ENCODE measurements at places on chromosomes 7 and 10.
A peak's percentile ranks its signal among the peaks of the same experiment; 100 is the strongest.

DNA sequence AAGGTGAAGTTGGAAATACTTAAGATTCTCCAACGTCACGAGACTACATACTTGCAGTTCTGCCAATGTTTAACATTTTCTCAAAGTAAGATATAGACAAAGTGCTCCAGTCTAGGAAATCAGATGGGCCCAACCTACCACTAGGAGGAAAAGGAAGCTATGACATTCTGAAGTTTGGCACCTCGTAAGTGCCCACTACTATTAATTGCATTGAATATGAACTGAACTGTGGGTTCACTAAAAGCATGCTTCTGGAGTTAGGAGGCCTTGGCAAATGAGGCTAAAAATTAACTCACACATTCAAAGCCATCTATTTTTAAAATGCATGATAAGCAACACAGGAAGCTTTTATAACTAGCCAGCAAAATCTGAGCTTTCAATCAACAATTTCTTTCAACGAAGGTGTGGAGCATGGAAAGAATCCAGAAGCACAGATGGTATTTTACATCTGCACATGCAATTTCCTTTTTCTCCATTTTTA is 149.7 kb downstream of the LRRTM3 start:
- no peak for DNase-seq

GRCh38 chr7:23242321-23242720 is 4.3 kb upstream of the GPNMB start:
- no peak for DNase-seq

GRCh38 chr10:34102237-34102673 is 712.8 kb downstream of the PARD3 start:
- DNase-seq: no peak

DNA sequence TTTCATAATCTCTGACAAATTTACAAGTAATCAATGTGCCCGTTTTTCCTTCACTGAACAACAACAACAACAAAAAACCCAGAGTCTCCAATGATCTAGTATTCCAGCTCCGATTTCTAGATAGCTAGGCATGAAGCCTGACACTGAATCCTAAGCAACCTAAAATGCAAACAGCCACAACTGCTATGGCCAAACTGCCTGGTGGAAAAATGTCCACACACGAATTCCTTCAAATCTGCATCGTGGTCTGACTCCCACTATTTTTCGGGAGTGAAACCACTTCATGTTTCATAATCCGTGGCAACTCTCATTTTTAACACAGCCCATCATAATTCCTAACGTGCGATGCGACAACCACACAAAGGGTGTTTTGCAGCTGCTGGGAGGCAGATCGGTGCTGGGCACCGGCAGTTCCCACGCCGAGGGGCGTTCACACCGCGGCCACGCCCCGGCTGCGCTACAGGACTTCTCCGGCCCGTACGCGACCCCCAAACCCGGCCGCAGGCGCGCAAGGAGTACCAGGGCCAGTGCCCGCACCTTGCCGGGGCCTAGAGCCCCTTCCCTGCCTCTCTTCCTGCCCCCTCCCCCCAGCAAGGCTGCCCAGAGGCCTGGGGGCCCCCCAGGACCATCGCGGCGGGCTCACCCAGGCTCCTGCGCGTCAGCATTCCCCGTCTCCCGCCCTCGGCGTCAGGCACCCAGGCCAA is 814 bp downstream of the RUFY2 start:
- no peak for DNase-seq

GRCh38 chr7:132004529-132004928 is 448.1 kb upstream of the PODXL start:
- DNase-seq: no peak

DNA sequence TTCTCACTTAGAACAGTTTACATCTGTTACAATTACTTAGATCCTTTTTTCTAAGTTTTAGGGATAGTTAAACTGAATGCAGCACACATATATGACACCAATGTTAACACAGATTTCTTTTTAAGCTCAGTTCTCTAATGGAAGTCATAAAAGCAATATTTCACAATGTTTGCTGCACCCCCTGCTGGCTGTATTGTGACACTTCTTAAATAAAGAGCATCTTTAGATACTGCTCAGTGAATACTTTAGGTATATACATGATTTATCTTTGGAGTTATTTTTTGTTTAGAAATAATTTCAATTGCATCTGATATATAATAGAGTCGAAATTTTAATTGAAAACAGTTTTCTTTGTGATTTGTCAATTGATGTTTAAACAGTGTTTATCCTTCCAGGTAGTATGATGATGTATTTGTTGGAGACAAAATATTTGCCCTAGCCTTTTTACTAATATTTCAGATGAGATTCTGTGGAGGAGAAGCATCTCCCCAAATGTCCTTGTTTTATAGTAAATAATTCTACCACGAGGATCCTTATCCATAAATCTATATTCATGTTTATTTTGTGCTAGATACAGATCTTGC is 174.4 kb downstream of the ST7 start:
- DNase-seq: peak; percentile 28

- no peak for DNase-seq
Observed at GRCh38 chr10:17425584-17426262, 28.7 kb downstream of the ST8SIA6 start.

GRCh38 chr10:131730771-131731497 is 169.9 kb upstream of the PPP2R2D start:
- no peak for DNase-seq

- DNase-seq: no peak
Observed at GRCh38 chr10:77776487-77776886, 138.9 kb upstream of the KCNMA1 start.

- no peak for DNase-seq
Observed at GRCh38 chr10:96306516-96306915, 2.3 kb downstream of the DNTT start.

DNA sequence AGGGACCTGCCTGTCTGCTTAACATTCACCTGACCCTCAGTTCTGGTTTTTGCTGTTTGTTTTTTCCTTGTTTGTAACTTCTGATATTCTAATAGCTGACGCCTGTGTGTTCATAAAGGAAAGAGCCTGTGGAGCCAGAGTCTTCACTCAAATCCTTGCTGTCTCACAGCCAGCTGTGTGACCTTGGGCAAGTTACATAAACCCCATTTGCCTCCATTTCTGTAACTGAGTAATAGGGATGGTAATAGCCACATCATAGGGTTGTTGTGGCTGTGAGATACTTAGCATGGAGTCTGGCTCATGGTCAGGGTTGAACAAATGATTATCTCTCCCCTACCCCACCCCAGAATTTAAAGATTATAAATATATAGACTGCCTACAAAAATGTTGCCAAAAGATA is 27.0 kb downstream of the WBP1L start:
- DNase-seq: no peak

GRCh38 chr7:75045881-75046280 is 27.7 kb downstream of the RCC1L start:
- no peak for DNase-seq

DNA sequence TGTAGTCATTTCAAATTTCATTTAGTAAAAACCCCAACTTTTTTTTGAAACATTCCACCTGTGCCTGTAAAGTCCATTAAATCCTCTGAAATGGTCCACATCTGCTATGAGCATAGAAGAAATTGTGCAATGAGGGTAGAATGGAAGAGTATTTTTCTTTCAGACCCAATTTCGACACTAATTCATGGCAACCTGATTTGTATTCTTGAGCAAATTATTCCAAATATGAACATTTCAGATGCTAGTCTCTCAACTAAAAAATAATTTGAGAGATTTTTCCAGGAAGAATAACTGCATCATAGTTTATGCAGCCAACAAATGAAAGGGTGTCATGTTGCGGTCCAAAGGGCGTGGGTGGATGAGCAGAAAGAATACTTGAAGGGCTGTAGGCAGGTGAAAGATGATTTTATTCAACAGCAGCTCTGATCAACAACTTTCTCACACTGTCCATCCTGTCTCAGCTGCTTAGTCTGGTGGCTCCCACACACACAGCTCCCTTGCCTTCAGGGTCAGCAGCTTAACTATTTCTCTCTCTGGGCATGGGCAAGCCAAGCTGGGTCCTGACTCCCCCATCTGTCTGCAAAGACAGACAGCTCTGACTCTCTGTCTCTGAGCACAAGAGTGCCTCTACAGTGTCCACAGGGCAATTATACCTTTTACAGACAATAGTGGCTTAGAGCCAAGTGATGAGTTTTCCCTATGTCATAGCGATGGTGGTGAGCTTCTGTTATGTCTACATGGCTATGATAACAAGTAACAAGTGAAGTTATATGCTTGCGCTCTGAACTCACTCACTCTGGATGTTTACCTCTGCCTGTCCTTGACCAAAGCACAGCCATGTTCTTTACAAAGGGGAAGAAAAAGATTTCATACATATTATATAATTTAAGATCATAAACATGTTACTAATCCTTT is 11.5 kb downstream of the STEAP2 start:
- DNase-seq: no peak

DNA sequence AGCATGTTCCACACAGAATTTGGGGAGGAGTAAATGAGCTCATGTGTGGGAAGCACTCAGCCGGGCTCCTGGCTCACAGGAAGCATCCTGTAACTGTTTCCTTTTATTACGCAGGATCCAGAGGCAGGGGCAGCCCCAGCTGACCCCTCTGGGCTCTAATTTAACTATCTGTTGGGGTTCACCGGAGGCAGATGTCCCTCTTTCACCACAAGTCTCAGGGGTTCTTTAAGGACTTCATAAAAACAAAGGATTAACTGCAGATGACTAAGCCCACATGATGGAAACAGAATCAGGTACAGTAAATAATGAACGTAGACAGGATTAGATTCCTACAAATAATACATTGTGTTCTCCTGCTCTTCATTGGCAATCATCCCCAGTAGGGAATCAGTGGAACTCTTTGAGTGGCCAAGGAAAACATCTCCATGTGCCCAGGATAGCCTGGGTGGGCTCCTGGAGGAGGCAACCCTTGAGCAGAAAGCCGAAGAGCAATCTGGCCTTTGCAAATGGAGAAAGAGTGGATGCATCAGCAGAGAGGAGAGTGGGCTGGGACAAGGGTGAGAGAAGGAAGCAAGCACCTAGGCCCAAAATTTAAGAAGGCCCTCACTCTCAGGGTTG is 24.6 kb downstream of the TBXAS1 start:
- DNase-seq: no peak
